ENCODE measurements at places on chromosomes 2 and 18.

GRCh38 chr2:162056796-162057399 is 17.1 kb downstream of the DPP4 start:
- DNase-seq = no peak

DNA sequence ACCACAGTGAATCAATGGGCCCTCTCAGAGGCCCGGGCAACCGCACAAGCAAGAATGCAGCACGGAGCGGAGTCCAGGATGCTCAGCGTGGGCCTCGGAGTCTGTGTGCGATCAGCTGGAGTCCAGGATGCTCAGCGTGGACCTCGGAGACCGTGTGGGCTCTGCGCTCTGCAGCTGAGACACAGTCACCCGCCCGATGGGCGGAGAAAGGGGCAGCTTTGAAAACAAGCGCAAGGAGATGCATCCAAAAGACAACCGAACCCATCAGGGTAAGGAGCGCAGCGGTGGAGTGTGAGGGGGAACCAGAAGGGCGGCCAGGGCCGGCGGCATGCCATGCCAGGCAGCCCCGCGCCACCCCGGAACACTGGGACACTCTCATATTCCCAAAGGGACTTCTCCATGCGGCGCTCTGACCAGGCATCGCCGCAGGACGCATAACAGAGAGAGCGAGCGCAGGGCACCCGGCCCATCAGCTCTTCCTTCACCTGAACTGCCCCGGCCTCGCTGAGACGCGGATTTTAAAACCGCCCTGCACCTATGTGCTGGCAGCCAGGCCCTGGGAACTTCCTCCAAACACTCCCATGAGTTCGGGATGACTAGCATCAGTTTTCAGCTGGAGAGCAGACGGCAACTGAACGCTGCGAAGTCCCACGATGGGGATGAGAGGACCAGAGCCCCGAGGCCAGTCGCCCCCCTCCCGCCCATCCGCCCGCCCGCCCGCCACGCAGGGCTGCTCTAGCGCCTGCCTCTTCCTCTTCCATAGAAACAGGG is 44.7 kb downstream of the MC5R start:
- no peak for DNase-seq

- no peak for DNase-seq
Observed at GRCh38 chr2:39435741-39436591, 1.1 kb downstream of the MAP4K3 start.

DNA sequence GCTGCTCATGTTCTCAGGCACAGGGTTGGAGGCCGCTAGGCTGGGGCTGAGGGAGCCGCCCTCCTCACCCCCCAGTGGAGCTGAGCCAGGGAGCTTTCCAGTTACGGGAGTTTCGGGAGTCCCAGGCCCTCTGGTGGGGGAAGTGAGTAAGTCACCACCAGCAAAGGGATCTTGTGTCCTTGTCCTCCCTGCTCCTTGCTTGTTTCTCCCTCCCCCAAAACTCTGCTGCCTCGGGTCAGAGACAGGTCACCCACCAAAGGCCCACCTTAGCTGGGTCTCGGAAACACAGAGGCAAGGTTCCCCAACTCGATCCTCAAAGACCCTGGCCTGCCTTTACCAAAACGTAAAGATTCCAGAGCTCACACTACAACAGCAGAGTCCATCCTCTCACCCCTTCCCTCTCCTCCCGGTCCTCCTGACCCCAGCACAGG is 60.5 kb upstream of the POMC start:
- DNase-seq = peak; percentile 75

DNA sequence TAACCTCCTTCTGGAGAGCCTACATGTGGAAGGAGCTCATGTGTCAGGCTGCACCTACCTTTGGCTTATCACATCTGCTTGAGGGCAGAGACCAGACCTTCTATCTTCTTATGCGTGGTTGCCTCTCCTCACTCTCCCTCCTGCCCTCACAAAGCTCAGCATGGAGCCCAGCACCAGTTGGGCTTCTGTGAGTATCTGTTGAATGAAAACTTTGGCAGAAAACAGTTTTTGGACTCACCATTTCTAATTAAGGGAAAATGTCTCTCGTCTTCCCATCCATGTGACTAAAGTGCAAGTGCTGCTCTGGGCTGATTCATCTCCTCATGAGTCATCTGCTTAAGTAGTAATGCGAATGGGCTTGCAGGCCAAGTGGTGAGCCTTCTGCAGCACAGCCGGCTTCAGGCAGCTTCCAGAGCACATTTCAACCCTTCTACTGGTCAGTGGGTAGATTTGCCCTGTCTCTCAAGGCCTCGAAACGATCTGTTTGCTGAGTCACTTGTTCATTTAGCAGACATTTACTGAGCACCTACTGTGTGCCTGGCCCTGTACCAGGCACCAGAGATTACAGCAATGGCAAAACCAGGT is 102.6 kb downstream of the VSNL1 start:
- DNase-seq = no peak

GRCh38 chr2:145038041-145038525 is 518.2 kb upstream of the ZEB2 start:
- no peak for DNase-seq

DNA sequence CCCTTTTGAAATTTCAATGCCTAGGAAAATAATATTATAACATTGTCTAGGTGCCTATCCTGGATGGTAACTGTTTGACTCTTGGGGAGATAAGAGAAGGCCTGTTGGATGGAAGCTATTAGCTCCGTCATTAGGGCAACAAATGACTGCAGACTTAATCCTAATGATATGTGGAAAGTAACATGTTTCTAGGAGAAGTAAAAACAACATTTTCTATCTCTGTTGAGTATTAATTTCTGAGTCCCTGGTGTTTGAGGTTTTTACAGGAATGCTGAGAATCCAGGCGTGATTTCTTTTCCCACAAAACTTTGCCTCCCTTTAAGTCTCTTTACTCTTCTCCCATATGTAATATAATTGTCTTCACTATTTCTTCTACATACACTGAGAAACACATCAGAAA is 159.1 kb downstream of the GALNT1 start:
- DNase-seq = no peak

DNA sequence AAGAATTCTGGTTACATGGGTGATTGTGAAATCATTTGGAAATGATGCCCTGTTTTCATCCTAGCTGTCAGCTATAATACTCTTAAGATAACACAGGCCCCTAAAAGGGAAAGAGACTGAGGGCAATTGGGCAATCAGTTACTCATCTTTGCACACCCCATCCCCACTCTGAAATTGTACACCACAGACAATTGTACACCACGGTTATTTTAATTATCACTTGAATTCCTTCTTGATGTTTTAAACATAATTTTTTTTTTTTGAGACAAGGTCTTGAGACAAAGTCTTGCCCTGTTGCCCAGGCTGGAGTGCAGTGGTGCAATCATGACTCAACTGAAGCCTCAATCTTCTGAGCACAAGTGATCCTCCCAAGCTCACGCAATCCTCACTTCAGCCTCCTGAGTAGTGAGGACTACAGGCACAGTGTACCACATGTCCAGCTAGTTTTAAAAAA is 862.4 kb upstream of the ACVR2A start:
- DNase-seq = no peak

- DNase-seq = no peak
Observed at GRCh38 chr2:109614715-109615636, 812 bp downstream of the SOWAHC start.

DNA sequence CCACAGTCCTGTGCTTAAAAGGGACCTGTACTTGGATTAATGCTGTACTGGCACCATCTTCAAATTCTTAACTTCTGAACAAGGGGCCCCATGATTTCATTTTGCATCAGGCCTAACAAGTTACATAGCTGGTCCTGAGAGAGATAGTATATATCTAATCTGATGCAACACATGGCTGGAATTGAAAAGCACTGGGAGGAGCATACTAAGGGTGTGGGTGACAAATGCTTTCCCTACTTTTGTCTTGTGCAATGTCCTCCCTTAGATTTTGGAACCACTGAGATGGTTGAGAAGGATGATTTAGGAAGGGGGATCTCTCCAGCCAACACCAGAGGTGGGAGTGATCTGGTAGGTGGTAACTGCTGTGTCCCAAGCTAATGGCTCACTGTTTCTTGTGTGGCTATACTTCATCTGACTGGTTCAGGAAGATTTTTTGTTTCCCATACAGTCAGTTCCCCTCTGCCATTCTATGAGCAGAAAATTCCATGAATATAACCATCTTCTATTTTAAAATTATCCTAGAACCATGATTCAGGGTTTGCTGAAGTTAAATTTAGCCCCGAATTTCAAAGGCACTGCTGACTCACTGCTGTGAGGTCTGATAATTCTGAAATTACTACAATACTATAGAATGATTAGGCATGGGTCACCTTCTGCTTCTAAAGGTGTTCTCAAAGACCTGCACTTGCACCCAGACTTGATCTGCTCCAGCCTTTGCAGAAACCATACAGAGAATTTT is 108.3 kb upstream of the NCKAP5 start:
- DNase-seq = no peak

DNA sequence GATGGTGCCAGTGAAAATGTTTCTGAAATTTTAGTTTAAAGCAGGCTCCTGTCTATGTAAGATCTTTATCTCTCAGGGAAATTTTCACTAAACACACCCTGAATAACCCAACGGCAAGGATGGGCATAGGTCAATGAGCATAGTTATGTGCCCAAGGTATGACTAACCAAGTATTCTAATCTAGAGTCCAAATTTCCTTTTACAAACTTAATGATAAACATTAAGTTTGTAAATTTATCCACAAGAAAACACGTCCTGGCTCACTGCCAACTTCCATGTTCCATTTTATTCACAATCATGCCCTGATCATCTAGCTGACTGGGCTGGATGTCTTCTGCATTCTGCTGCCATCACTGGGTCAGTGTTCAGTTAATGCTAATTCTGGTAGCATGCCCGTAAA is 151.2 kb downstream of the SRBD1 start:
- no peak for DNase-seq

- peak; percentile 32 for DNase-seq
Observed at GRCh38 chr2:43605079-43605655, 9.3 kb upstream of the THADA start.
